ENCODE measurements at places on chromosomes 7 and 10.

- DNase-seq = no peak
Observed at GRCh38 chr10:22719406-22720042, 5.1 kb upstream of the PIP4K2A start.

GRCh38 chr7:18721429-18721828, 225.9 kb downstream of the HDAC9 start:
- DNase-seq = no peak

DNA sequence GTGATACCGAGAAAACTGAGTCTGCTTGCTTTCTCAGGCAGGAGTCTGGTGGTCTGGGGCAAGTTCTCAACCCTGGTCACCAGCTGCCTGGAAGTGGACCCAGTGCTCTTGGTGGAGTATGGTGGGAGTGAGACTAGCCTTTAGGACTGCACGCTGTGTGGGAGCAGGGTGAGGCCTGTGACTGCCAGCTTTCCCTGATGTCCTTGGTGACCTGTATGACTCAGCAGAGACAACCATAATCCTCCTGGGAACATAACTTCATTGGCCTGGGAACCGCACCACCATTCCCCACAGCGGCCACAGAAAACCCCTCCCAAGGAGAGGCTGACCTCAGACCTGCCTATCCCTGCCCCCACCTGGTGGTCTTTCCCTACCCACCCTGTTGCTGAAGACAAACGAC, 139.5 kb upstream of the CHRM2 start:
- DNase-seq = no peak

- DNase-seq = no peak
Observed at GRCh38 chr10:78420946-78421735, 387.5 kb downstream of the RPS24 start.

GRCh38 chr7:106583100-106583499, 77.9 kb downstream of the CCDC71L start:
- no peak for DNase-seq

- no peak for DNase-seq
Observed at GRCh38 chr10:101158459-101159058, 27.5 kb downstream of the TLX1 start.

- no peak for DNase-seq
Observed at GRCh38 chr10:78512205-78512550, 478.5 kb downstream of the RPS24 start.

DNA sequence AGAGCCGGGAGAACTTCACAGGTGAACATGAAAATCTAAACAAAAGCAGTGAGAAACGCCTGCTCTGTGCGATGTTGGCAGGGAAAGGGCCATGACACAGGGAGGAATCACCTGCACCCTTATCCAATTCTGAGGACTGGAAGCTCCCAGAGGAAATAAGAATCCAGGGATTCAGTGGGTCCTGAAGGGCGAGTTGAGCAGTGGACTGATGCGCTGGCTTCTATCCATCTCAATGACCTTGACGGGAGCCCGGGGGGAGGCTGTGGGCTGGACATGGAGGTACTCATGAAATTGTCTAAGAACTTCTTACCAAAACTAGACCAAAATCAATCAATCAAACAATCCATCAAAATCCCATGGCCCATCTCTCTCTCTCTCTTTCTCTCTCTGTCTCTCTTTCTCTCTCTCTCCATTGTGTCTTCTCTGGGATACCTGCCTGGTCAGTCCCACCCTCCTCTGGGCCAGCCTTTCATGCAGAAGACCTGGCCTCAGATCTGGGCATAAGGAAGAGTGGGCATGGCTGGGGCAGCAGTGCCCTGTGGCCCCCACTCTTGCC, 7.2 kb downstream of the CPXM2 start:
- DNase-seq = no peak

DNA sequence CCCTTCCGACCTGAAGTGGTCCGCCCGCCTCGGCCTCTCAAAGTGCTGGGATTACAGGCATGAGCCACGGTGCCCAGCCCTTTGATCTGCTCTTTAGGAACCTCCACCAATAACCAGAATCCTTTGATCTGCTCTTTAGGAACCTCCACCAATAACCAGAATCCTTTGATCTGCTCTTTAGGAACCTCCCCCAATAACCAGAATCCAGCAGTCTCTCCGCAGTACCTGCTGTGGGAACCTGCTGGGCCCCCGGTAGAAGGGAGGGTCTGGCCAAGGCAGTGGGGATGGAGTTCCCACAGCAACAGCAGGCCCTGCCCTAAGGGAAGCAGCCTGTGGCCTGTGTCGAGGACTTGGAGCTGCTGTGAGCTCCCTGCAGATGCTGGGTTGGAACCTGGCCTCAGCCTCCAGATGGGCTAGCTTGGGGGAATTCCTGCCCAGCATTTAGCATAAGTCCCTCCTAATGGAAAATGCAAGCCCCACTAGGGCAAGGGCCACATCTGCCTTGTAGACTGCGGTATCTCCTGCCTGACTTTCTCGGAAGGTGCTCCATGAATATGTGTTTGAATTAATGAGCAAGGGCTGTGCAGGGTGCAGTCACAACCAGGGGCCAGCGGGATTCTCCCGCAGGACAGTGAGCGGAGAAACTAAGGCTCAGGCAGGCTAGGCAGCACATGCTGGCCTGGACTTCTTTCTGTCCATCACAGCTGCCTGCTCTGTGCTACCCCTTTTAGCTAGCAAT, 165.8 kb downstream of the UBE2H start:
- no peak for DNase-seq

DNA sequence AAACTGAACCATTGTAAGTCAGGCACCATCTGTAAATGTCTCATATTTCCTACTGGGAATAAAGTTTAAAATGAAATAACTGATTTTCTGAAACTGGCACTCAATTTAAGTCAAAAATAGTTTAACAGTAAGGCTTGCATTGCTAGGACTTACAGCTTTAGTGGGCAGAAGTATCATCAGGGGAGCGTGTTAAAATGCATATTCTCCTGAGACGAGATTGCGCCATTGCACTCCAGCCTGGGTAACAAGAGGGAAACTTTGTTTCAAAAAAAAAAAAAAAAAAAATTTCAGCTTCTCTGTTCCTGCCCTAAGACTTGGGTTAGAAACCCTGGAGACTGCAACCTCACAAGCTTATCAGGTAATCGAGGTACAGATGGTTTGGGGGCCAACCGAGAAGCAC, 65.4 kb downstream of the UBE3C start:
- DNase-seq = no peak

DNA sequence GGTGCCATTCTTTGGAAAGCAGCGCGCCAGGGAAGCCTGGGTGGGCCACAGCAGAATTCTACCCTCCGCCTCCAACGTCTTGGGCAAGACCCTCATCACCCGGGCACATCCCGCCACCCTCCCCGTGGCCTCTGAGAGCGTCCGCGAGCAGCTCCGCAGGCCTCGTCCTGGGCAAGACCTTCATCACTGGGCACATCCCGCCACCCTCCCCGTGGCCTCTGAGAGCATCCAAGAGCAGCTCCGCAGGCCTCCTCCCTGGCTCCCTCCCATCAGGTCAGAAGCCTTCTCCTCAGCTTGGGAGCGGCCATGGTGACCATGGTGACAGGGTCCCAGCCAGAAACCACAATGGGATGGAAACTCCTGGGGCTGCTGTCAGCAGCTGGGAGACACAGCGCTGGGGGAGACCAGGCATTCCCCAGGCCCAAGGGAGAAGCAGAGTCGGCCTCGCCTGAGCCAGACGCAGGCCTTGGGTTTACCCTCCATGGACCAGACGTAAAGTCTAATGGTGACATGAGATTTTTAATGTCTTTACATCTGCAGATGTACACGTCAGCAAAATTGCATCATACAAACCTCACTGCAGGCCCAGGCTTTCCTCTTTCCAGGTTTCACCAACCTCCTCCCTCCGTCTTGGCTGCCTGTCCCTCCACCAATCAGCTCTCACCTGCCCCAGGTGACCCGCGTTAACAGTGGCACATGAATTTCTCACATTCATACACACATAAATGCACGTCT, 55.1 kb upstream of the PPP2R2D start:
- no peak for DNase-seq

- DNase-seq = no peak
Observed at GRCh38 chr10:90167174-90168064, 466.0 kb downstream of the KIF20B start.

DNA sequence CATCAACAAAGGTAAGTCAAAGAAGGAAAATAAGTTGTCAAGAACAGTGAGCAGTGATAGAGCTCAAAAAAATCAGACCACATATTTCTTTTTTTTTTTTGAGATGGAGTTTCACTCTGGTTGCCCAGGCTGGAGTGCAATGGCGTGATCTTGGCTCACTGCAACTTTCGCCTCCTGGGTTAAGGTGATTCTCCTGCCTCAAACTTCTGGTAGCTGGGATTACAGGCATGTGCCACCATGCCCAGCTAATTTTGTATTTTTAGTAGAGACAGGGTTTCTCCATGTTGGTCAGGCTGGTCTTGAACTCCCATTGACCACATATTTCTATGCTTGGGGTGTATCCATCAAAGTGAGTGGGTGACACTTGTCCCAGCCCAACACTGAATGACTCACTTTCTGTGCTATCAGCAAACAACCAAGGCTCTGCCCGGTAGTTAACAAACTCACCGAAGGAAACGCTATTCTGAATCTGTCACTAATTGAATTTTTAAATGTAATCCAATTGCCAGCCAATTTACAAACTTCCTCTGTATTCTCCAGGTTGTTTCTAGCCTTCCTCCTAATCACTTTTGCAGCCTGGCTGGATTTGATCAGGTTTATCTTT, 19.6 kb upstream of the SMNDC1 start:
- no peak for DNase-seq

- DNase-seq = no peak
Observed at GRCh38 chr7:105389088-105389650, 448 bp upstream of the SRPK2 start.

- DNase-seq = no peak
Observed at GRCh38 chr7:116787881-116788280, 74.5 kb upstream of the CAPZA2 start.

DNA sequence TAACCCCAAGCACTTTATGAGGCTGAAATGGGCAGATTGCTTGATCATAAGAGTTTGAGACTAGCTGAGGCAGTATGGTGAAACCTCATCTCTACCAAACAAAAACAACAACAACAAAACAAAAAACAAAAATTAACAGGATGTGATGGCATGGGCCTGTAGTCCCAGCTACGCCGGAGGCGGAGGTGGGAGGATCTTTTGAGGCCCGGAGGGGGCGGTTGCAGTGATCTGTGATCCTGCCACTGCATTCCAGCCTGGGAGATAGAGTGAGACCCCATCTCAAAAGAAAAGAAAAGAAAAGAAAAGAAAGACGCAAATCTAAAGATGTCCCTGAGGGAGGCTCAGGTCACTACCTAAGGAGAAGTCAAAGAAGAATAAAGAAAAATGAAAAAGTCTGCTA, 35.3 kb upstream of the AGR2 start:
- DNase-seq = no peak

GRCh38 chr7:158821171-158822031, 7.9 kb downstream of the ESYT2 start:
- DNase-seq = no peak

DNA sequence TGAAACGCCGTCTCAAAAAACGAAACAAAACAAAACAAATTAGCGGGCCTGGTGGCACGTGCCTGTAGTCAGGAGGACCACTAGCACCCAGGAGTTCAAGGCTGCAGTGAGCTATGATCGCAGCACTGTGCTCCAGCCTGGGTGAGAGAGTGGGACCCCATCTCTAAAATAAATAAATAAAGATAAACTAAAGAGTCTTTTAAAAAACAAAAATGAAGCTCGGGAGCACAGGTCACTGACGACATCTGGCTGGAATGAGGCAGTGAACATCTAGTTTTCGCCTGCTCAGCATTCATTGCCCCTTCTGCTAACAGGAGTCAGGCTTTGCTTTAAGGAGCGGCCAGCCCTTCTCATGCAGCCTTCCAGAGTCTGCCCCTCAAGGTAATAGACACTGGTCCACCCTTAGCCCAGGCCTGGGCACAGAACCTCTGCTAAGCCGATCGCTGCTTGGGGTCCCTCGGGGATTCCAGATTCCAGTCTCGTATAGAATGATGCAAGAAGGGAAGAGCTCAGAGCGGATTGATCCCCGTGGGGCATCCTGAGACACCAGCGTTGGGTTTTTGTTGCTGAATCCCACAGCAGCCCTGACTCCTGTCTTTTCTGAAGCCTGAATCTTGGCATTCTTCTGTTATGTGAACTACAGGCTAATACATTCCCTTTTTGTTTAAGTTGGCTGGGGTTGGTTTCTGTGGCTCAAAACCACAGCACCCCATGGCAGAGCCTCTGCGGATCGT, 14.2 kb upstream of the FOXK1 start:
- DNase-seq = no peak

GRCh38 chr10:69957241-69957885, 95.3 kb upstream of the MACROH2A2 start:
- DNase-seq = no peak

DNA sequence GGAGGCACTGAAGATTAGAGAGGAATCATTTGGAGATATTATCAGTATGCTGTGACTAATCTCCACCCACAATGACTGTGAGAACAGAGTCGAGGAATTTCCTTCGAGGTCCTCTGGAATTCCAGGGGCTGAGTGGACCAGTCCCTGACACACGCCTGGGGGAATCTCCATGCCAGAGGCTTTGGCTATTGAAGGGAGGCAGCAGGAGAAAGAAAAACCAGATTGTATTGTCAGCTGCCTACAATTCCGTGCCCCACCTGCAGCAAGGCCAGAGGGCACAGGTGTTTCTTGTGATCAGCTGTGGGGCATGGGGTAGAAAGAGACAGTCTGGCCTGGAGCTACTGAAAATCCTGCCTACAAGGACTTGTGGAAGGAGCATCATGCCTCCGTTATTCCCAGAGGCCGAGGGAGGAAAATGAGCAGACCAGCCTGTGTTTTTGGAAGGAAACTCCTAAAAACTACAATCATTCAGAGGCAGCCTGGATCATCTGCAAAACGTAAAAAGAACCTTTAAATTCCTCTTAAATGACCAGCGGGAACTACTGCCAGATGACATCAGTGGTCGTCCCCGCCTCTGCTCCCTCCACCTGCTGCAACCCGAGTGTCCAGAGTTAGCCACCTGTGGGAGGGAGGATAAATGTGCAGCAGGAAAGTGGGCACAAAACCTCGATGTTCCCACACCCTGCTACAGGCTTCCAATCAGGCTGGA, 25.4 kb upstream of the ANK3 start:
- no peak for DNase-seq

DNA sequence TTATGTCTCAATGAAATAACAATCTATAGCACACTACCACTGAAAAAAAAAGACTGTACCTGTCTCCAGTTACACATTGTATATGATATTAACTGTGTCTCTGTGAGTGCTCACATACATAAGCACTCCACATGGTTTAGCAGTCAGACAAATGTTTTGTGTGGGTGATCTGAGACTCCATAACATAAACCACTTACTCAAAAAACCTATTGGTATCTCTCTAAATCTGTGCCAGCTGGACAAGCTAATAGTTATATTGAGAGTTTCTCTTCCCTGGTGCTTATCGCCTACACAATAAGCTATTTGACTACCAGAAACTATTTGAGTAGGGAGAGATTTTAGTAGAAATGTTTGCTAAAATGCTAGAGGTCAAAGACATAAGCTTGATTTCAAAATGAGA, 190.1 kb upstream of the AGR3 start:
- DNase-seq = no peak

GRCh38 chr10:122554131-122555036, 6.2 kb upstream of the DMBT1 start:
- DNase-seq = no peak

GRCh38 chr7:30970594-30971094, 6.9 kb downstream of the GHRHR start:
- no peak for DNase-seq

All from amygdala (tissue), 56 donors.